ENCODE measurements at places on chromosomes 16 and 17.

DNA sequence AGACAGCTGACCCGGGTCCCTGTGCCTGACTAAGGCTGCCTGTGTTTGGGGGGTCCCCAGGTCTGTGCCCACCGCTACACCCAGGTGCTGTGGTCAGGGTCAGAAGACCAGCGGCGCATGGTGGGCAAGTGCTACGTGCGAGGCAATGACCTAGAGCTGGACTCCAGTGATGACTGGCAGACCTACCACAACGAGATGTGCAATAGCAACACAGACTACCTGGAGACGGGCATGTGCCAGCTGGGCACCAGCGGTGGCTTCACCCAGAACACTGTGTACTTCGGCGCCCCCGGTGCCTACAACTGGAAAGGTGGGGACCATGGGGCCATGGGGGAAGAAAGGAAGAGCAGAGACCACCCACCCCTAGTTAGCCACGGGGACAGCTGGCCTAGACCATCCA lies 12.1 kb downstream of the ITGA3 start:
- DNase-seq = no peak

DNA sequence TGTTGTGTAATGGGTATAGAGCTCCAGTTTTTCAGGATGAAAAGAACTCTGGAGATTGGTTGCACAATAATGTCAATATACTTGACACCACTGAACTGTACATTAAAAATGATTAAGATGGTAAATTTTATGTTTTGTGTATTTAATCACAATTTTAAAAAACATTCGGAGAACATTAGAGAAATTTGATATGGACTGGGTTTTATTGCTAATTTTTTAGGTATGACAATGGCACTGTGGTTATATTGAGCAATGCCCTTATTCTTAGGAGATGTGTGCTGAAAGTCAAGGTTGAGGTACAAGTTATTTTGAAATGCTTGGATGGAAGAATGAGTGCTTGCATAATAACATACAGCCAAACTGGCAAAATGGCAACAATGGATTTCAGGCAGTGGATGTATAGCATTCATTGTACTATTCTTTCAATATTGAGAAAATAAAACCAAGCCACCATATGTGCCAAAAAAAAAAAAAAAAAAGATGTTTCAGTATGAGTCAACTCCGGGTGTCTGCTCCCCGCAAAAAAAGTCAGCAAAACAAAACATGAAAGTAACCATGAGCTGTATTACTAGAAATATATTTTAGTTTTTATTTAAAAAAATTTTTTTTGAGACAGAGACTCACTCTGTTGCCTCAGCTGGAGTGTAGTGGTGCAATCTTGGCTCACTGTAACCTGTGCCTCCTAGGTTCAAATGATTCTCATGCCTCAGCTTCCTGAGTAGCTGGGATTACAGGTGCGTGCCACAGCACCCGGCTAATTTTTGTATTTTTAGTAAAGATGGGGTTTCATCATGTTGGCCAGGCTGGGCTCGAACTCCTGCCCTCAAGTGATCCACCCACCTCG lies 19.8 kb downstream of the HOXB1 start:
- DNase-seq = no peak

- DNase-seq = peak; percentile 9
Measured at GRCh38 chr17:13792314-13792713, 190.6 kb upstream of the HS3ST3A1 start.

DNA sequence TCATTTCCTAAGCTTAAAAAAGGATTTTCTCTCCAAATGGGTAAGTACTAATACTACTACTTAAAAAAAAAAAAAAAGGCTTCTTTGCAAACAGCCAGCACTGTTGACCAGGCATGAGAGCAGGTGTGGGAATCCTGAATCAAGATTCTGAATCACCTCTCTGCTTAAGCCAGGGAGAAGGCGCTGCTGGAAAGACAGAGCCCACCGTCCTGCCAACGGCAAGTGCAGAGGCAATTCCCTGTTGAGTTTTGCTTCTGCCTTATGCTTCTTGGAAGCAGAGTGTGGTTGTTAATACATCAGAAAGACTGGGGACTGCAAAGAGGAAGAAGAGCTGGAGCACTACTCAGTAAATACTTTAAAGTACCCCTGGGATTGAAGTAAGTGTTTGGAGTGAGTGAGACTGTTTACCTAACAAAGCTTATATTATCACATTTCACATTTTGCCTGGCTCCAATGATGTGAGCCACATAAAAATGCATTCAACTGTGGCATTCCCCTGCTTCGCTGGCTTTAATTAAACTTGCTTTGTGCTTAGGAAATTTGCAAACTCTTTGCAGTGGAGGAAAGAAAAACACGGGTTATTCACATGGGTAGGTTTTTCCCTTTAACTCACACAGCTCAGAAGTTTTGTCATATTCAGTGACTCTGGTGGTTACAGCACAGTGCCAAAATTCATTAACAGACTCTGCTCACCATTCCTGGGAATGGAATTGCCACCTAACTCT lies 86.0 kb upstream of the KIF2B start:
- no peak for DNase-seq

GRCh38 chr16:64362193-64362592 lies 759.7 kb downstream of the CDH11 start:
- no peak for DNase-seq

DNA sequence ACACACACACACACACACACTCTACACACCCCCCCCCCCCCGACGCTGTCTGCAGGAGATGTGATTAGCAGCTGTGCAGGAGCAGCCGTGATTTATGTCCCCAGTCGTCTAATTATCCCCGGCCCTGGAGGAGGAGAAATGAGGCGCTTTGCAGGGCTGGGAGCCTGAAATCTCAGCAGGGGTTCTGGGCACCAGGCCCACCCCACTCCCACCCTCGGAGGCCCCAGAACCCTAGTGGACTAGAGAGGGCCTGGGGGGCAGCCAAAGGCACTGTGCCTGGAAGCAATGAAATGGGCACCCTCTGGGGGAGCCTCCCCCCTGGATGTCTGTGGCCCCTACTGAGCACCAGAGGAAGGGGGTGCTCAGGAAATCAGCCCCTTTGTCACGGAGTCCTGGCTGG lies 134.2 kb upstream of the CIBAR2 start:
- DNase-seq = no peak

DNA sequence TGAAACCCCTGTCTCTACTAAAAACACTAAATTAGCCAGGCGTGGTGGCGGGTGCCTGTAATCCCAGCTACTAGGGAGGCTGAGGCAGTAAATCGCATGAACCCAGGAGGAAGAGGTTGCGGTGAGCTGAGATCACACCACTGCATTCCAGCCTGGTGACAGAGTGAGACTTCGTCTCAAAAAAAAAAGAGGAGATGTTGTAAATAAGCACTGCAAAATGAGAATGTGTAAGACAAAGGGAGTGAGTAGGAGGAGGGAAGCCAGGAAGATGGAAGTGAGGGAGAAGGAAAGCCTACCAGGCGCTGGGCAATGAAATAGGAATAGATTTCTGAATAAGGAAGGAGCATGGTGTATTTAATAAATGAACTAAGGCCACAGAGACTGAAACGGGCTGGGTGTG lies 8.7 kb upstream of the PRPF8 start:
- DNase-seq = peak; percentile 41

GRCh38 chr16:2966808-2967191 lies 2.3 kb upstream of the PAQR4 start:
- no peak for DNase-seq

DNA sequence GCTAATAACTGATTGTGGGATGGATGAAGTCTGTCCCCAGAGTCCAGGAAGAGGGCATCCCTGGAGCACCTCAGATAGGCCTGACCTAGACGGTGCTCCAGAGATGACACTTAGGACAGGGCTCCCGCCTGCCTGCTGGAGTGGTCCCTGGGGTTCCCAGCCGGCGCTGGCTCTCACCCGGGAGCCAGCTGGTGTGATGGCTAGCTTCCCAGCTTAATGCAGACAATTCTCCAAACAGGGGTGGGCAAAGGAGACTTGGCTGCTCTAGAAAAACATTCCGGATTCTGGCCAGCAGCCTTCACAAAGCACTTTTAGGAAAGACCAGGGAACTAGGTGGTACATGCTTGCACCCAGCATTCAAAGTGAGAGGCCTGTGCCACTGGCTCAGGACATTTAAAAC lies 18.6 kb downstream of the ACE start:
- DNase-seq = no peak

- DNase-seq = no peak
Measured at GRCh38 chr16:62863139-62863538, 826.9 kb upstream of the CDH8 start.

GRCh38 chr16:49287572-49287971 lies 5.9 kb upstream of the CBLN1 start:
- no peak for DNase-seq

DNA sequence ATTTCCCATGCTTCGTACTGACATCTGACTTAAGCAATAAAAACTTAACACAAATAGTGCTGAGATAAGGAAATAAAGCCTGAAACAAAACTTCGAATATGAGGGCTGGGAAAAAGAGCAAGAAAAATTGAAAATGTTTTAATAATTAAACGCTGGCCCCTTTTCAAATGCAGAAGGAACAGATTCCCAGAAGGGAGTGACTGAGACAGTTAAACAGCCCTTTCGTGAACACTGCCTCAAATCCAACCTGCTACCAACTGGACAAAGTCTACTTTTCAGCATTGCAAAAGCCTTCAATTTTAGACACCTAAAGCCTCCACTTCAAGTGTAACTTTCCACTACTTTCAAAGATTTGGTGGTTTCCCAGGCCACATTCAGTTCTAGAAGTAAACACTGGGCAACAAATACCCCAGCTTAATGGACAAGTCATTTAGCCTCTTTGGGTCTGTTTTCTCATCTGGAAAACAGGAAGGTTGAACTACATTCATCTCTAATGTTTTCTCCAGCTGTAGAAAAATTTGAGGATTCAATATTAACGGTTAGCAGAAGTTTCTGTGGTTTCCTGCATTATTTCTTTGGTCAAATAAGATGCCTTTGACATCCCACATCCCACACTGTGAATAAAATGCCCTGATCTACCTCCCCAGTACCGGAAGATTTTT lies 11.8 kb downstream of the RFFL start:
- no peak for DNase-seq

- no peak for DNase-seq
Measured at GRCh38 chr17:36136036-36136435, 32.4 kb downstream of the CCL4 start.

DNA sequence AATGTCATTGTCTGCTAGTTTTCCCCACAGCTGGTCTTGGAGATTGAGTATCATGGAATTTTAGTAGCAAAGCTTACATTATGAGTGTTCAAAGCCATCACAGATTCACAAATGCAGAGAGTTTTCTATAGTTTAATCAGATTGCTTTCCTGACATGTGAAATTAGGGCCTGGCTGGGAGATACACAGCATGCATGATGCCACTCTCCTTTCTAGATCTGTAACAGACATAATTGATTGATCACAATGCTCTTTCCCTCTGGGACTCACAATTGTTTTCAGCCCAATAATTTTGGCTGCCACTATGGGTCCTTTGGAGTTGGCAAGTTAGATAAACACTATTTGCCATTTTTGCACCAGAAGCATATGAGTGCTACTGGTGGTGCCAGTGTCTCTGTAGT lies 132.5 kb downstream of the SPACA3 start:
- DNase-seq = no peak

DNA sequence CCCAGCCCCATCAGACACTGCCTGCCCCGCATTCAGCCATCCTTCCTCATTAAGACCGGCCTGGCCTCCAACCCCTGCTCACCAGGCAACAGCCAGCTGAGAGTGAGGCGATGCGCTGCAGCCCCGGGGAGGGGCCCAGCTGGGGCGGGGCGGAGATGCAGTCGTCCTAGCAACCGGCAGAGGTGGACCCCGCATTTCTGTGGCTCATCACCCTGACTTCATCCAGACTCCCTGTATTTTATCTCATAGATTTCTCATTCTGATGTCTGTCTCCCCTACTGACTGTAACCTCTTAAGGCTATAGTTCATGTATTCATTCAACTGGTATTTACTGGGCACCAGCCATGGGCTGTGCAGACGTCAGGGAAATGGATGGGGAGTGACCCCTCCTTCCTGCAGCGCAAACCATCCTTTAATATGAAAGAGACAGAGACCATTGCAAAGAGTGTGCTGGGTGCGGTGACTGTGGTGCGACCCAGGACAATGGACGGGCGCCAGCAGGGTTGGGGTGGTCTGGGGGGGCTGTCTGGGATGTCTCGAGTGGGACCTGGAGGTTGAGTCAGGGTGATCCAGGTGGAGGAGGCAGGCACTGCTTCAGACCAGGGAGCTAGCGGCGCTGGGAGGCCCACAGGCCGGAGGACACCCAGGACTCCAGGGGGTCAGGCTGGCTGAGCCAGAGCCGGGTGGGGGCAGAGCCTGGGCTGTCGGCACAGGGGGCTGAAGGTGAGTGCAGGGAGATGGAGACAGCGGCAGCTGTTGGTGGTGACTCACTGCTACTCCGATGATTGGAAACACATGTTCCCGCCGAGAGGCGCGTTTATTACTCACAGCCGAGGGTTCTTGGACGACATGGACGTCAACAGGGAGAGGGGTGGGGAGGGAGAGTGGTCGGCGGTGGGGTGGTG lies 10.5 kb upstream of the TIMP2 start:
- DNase-seq = peak; percentile 74

- DNase-seq = no peak
Measured at GRCh38 chr17:80303824-80304223, 43.2 kb downstream of the RNF213 start.

GRCh38 chr17:50952013-50952412 lies 85.9 kb upstream of the TOB1 start:
- DNase-seq = peak; percentile 43

- DNase-seq = no peak
Measured at GRCh38 chr16:66251476-66252160, 114.9 kb upstream of the CDH5 start.

DNA sequence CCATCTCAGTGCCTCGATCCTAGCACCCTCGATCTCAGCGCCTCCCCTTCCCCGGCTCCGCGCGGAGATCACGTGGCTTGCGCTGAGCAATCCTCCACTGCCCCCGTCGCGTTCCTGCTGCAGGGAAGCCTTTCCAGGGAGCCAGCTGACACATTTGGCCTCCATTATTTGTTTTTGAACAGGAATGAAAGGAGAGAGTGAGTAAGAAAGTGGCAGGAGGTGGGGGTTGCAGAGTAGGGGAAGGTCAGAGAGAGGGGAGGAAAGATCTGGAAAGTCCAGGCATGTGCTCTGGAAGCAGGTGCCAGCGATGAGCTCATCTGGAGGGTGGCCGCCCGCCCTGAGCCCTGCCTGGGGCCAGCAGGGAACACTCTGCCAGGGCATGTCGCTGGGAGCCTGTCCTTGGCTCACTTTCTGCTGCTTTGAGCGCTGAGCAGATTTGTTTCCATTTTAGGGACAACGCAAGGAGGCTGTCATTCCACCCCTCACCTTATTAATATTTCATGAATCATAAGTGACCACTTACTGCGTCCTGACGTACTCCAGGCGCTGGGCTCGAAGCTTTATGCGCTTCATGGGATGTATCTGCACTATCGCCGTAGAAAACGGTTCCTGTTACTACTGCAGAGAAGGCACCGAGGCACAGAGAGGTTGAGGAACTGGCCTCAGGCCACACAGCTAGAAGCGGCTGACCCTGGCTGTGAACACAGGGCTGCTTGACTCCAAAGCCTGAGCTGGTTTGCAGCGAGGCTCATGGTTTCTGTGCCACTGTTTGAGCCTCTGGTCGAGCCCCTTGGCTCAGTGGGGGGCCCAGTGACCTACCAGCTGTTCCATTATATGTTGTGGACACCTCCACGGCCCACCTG lies 283.1 kb downstream of the SEC14L1 start:
- no peak for DNase-seq
